Occipital lobe (tissue), 3 donors: ENCODE measurements at places on chromosomes 4 and X. TPM values are rescaled to one million over a fixed set of nuclear protein-coding genes. Genes with fewer than 3 reads are reported as not detected.

The ACOT9 gene
- 19.5 TPM for total RNA-seq

The AMOT gene
- 10.8 TPM for total RNA-seq

The ETNPPL gene
- 0.78 TPM for total RNA-seq

The FRMPD3 gene
- total RNA-seq = 1.7 TPM

The ADH6 gene
- total RNA-seq = not detected

The GLUD2 gene
- total RNA-seq = 1.1 TPM

DNA sequence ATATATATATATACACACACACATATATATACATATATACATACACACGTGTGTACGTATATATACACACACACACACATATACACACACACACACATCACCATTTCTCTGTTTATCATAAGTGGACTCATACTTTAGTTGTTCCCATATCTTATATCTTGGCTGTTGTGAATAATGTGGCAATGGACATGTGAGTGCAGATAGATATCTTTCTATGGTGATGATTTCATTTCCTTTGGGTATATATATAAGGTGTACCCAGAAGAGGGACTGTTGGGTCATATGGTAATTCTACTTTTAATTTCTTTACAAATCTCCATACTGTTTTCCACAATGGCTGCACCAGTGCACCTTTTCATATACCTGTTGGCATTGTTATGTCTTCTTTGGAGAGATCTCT, 105.9 kb downstream of the LARP1B start:
- no peak for DNase-seq

GRCh38 chr4:78005086-78005485, 52.0 kb upstream of the FRAS1 start:
- no peak for DNase-seq

DNA sequence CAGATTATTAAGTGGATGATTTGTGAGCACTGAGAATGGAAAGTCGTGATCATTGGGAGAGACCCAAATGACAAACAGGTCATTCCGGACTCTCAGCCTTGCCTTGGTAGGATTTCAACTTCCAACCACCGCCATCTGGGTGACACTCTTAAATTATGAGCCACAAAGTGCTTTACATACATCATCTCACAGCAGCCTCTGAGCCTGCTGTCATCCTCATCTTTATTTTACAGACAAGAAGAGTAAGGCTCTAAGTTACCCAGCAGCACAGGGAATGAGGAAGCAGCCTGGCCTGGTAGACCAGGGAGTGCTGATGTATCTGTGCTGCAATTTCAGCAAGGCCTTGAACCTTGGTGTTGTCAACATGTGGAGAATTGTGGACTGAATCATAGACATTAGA, 105.8 kb upstream of the TRIM2 start:
- DNase-seq = no peak

DNA sequence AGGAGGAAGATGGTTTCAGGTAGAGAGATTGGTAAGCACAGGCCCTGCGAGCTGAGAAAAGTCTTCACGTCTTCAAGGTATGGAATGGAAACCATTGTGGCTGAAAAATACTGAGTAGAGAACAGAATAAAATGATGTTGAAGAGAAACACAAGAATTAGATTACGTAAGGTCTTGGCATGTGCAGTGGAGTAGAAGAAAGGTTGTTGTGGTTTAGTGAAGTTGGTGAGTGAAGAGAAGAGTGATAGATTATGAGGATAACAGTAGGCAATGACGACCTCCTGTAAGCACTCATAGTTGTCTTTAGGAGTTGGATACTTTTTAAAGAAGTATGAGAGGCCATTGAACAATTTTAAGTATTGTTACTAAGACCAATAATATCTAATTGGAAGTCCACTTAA, 642.6 kb downstream of the PCDH7 start:
- DNase-seq = no peak

GRCh38 chr4:124710911-124711310, 1.6 kb downstream of the ANKRD50 start:
- DNase-seq = no peak

DNA sequence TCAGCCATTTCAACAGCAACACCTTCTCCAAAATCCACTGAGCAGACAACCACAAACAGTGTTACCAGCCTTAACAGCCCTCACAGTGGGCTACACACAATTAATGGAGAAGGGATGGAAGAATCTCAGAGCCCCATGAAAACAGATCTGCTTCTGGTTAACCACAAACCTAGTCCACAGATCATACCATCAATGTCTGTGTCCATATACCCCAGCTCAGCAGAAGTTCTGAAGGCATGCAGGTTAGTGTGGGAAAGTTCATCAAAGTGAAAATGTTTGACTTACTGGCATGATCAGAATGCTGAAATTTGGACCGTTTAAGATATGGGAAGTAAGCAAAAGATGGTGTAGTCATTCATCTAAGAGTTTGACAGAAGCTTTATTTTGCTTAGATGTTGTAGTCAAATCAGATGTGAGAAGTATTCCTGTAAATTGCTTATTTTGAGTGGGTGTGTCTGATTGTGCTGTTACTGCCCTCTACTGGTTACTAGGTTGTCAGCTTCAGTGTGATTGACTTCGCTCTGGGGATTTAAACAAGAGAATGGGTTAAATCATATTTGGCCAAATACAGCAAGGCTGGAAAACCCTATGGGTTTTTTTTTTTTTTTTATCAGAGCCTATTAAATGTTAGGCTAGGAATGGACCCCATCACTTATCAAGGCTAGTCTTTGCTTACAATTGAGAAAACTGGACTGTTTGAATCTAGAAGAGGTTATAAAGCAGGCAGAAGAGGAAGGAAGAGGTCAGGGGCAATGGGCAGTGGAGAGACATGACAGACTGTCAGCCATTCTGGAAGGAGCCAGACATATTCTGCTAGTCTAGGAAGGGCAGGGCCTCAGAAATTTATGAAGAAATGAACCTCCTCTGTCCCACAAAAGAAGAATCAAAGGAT, 130.3 kb downstream of the DIPK2B start:
- no peak for DNase-seq

DNA sequence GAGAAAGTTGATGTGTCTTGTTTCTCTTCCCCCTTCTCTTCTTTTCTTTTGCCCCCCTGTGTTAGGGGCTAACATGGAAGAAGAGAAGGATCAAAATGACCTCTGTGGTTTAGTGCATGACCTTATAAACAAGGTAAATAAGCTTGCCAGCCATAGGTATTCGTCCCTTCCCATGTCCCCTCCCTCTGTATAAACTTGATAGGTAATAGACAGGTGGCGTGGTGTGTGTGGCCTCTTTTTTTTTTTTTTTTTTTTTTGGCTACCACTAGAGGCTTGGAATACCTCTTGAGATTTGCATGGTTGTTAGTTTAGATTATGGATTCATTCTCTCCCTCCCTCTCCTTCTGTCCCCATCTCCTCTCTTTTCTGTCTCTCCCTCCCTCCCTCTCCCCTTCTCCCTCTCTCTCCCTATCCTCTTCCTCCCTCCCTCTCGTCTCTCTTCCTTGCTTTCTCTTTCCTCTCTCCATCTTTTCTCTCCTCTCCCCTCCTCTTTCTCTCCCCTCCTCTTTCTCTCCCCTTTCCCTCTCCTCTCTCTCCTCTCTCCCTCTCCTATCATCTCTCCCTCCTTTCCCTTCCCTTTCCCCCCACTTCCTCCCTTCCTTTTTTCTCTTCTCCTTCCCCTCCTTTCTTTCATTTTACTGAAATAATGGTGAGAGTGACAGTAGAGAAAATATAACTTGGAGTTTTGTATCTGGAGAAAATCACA, 134.4 kb downstream of the AFF1 start:
- DNase-seq = no peak

DNA sequence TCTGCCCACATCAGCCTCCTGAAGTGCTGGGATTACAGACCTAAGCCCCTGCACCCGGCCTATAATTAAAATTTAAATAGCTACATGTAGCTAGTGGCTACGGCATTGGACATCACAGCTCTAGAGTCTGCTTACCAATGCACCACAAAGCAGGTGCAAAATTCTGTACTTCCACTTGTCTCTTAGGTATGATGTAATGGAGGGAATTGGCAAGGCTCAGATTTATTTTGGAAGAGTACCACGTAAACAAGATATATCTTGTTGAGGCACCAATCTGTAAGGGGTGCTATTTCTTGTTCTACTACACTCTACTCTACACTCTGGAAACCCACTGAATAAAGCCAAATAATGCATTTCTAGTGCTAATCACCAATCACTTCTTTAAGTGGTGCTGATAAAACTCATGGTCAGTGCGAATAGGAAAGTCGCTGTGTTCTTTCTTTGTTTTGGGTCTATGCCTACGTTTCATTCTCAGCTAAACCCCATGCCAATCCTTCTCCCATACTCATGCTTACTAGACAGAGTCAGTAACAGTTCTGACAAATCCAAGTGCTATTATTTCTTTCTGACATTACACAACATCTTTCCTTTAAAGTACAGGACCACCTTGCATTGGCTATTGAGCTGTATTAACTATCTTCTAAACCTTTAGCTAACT, 92.3 kb downstream of the GC start:
- DNase-seq = no peak

- no peak for DNase-seq
Measured at GRCh38 chrX:116732214-116732613, 269.4 kb upstream of the CT83 start.

DNA sequence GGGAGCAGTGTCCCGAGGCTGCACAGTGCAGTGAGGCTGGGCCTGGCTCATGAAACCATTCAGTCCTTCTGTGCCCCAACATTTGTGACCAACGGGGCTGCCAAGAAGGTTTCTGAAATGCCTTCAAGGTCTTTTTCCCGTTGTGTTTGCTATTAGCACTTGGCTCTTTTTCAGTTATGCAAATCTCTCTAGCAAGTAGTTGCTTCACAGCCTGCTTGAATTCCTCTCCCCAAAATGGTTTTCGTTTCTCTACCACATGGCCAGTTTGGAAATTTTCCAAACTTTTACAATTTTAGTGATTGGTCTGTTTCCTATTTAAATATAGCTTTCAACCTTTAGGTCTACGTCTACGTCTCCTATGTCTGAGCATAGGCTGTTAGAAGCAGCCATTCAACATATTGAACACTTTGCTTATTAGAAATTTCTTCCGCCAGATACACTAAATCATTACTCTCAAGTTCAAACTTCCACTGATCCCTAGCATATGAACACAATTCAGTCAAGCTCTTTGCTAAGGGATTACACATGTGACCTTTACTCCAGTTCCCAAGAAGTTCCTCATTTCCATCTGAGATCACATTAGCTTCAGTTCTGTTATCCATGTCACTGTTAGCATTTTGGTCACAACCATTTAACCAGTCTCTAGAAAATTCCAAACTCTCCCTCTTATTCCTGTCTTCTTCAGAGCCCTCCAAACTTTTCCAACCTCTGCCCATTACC, 901.8 kb downstream of the GLUD2 start:
- no peak for DNase-seq

DNA sequence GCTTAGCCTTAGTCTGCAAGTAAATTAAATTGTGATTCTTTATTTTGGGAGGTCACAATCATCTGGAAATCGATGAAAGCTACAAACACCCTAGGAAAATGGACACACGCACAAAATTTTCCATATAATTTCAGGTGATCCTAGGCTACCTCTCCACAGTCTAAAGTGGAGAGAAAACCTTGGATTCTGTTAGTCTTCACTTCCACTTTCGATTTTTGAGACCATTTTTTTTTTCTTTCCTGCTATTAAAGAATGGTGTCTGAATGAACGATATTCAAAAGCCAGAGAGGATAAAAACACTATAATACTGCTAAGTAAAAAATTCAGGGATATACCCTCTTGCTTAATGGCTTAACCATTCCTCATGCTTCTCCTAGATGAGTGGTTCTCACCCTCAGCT, 1.7 kb downstream of the FBXL5 start:
- DNase-seq = no peak

DNA sequence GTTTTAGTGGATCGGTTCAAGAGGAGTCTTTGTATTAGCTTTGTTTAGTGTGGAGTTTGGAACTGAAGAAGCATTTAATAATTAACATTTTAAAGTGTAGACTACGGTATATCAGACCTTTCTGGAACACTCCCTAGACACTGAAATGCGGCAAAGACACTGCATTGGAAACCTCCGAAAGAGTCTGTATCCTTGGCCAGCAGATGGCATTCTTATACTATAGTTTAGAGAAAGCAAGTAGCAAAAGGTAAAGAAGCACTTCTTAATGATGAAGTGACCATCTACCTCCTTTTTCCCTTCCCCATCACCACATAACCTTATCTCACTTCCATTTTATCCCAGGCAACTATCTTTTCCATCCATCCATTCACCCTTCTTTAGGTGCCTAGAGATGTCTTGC, 7.6 kb downstream of the FABP2 start:
- DNase-seq = peak; percentile 2

- peak; percentile 22 for DNase-seq
Measured at GRCh38 chrX:40651620-40652223, 4.4 kb upstream of the CXorf38 start.

DNA sequence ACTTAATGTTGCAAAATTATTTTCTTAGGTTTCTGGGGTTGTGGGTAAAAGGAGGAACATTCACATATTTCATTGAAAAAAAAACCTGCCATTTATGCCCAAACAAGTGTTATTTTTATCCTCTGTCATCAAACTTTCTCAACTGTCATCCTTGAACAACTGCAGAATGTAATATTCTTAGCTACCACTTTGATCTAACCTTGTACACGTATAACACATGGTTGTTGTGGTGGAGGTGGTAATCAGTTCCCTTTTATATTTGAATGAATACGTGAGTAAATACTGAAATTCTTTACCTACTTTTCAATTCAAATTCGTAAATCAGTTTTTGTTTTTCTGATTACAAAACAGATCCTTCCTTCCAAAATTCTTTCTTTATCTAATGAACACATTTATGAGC, 3.8 kb upstream of the AMMECR1 start:
- DNase-seq = no peak

- no peak for DNase-seq
Measured at GRCh38 chrX:123153846-123154335, 30.2 kb upstream of the GRIA3 start.

DNA sequence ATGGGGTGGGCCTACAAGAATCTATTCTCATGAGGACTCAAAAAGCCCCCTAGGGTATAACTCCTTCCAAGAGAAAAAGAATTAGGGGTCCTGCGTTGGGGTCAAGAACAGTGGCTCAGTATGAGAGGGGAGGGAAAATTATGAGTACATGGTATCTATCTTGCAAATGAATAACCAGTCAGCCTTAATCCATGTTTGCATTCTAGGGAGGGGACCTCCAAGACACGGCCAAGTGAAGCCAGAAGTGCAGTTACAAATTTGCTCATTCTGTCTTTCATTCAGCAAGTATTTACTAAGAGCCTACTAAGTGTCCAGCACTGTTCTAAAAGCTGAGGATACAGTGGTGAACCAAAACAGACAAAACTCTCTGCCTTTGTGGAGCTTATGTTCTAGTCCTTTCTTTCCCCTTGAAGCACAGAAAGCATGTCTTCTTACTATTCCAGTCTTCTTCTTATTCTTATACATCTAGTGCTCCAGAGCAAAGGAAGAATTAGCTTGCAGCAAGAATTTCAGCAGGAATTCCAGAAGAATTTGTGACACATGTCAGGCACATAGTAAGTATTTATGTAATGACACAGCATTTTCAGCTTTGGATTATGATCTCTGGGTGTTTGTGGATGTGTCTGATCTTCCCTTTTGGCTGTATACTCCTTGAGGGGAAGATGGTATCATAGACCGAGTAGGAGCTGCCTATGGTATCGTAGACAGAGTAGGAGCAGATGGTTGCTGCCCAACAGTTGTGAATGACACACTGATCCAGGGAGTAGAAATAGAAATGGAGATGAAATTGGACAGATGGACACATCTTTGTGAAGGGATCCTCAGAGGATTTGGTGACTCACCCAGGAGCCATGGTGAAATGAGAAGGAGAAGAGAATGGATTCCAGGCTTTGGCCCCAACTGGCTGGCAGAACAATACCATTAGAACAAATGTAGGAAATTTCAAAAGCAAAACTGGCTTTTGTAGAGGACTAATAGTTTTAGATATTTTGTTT, 75.9 kb downstream of the COQ2 start:
- no peak for DNase-seq
